Activated naive CD4-positive, alpha-beta T cell treated with anti-CD3 and anti-CD28 coated beads, Interleukin-2, amount 50 U/mL, for 72 hours (primary cell): ENCODE measurements at places on chromosomes 6 and 20. TPM values are rescaled to one million over a fixed set of nuclear protein-coding genes. Genes with fewer than 3 reads are reported as not detected.

GRCh38 chr20:46352370-46352938, 44.2 kb upstream of the CDH22 start:
- DNase-seq = no peak

GRCh38 chr6:149074832-149075258, 242.7 kb upstream of the TAB2 start:
- DNase-seq = no peak

Gene PSORS1C1
- total RNA-seq = 0.41 TPM

DNA sequence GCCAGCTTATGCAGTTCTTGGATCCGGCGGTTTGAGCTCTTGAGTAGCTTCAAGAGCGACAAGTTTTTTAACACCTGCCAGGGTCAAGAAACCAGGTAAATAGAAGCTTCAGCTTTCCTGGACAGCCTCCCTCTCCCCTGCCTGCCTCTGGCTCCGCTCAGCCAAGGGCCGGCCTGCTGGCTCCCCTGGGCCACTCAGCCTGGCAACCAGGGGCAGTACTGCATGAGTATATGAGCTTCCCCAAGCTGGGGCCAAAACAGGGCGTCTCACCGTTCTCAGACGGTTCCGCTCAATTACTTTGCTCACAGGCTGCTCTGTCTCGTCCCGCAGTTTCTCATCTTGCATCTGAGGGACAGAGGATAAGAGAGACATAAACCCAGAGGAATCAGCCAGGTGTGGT, 856 bp downstream of the TP53TG5 start:
- DNase-seq = no peak

Gene ADGRF1
- not detected for total RNA-seq

Gene KCNQ5
- total RNA-seq = 7.3 TPM
